ENCODE measurements at places on chromosomes 5 and 9.

- DNase-seq: no peak
Observed at GRCh38 chr9:80883426-80883825, 805.9 kb downstream of the TLE1 start.

DNA sequence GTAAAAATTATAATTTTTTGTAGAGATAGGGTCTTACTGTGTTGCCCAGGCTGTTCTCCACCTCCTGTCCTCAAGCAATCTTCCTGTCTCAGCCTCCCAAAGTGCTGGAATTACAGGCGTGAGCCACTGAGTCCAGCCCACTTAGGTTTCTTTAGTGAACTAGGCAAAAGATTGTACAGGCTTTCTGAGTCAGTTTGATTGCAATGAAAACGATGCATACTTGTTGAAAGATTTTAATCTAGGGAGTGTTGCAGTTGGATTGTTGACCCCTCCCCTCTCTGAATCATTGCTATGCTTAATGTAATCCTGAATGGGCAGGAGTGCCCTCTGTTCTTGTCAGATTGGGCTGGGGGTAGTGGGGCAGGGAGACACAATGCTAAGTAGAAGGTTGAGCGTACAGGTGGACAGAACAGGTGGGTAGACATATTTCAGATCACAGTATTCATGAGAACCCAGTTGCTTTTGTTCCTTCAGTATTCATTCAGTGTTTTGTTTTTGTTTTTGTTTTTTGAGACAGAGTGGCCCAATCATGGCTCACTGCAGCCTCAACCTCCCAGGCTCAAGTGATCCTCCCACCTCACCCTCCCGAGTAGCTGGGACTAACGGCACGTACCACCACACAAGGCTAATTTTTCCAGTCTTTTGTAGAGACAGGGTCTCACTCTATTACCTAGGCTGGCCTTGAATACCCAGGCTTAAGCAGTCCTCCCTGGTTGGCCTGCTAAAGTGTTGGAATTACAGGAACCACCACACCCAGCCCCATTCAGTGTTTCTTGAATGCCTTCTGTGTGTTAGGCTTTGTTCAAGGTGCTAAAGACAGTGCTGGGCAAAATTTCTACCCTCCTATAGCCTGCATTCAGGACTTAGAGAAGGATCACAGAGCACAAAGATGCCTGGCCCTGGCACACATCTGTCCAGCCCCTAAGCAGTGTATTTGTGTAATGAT lies 70.1 kb downstream of the KIAA1958 start:
- no peak for DNase-seq

DNA sequence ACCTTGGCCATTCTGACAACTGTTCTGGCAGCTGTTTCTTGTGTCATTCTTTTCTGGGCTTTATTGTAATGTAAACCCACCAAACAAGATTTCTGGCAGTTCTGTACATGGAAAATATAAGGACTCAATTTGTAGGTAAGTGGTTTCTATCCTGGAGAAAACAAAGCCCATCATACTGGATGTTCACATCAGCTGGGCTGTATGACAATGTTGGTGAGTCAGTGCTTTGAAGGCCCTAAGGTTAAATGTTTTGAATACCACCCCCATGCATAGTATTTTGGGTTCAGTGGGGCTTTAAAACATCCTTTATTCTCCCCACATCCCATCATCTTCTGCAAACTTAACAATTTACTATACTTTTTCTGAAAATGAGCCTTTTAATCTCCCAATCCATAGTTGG lies 52.5 kb downstream of the SH3GL2 start:
- no peak for DNase-seq

DNA sequence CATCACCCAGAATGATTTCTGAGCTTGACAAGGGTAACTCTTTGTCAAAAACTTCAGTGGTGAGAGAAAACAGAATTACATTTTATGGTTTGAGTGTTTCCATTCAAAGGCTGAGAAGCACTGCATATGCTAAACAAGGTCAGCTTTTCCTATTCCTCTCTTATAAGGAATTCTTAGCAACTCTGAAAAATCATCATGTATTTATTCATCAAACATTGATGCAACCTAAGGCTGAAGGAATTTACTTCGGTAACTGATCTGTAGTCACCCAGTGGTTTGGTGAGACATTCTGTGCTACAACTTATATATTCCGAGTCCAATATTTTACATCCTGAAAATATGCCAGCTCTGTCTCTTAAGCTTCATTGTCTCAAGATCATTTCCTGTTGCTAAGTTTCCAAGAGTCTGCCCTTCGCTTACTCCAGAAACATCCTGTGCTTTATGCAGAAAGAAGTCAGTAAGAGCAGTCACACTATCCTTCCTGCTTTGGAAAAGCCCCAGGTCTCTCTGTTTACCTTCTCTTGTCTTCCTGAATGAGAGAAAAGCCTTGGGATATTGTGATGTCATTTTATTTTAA lies 176.6 kb upstream of the TBCA start:
- DNase-seq: no peak

DNA sequence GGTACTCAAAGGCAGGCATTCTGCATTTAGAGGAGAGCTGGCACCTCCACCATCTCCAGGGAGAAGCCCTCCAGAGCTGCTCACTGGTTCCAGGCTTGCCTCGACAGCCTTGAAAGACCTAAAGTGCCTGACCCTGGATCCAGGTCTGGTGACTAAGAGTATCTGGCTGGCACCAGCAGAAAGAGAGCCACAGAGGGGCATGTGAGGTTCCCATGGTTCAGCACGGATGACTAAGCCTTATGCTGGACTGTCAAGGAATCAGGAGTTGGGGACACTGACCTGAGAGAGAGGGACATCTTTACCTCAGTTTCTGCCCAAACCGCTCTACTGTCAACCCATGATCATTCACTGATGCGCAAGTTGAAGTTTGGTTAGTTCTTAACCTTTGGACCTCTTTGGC lies 3.0 kb downstream of the ACTL7A start:
- no peak for DNase-seq

GRCh38 chr9:27563738-27564430 lies 9.4 kb downstream of the C9orf72 start:
- no peak for DNase-seq

GRCh38 chr9:123998970-123999621 lies 12.5 kb upstream of the LHX2 start:
- DNase-seq: no peak

GRCh38 chr5:176166427-176166826 lies 71.8 kb upstream of the SIMC1 start:
- DNase-seq: no peak

GRCh38 chr9:21764846-21765245 lies 37.6 kb upstream of the MTAP start:
- DNase-seq: no peak

DNA sequence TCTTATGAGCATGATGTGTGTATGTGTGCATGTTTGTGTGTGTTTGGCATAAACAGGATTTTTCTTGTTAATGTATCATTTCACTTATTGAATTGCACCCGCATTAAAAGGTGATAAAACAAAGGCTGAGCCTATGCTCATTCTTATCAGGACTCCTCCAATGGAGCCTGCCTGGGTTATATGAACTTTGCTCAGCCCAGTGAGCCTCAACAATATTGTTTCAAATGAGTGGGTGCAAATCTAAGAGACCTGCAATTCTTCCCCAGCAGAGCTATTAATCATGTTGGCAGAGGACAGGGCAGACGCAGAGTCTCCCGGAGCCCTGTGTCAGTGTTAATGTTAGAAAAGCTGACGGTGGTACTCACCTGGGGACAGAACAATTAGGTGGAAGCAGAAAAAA lies 71.6 kb downstream of the SH3RF2 start:
- no peak for DNase-seq

DNA sequence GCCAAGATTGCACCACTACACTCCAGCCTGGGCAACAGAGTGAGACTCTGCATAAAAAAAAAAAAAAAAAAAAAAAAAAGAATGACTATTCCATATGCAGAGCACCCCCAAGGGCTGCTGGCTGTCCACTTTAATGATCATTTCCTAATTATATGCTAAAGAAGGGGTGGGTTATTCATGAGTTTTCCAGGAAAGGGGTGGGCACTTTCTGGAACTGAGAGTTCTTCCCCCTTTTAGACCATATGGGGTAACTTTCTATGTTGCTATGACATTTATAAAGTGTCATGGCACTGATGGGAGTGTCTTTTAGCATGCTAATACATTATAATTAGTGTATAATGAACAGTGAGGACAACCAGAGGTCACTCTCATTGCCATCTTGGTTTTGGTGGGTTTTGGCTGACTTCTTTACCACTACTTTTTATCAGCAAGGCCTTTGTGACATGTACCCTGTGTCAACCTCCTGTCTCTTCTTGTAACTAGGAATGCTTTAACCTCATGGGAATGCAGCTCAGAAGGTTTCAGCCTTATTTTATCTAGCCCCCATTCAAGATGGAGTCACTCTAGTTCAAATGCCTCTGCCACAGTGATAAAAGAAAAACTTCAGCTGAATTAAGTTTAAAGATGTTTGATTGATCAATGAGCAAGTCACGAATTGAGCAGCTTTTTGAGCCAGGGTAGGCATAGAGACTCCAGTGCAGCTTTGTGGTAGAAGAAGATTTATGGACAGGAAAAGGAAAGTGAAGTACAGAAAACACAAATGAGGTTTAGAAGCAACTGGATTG lies 7.1 kb upstream of the NANS start:
- DNase-seq: no peak

DNA sequence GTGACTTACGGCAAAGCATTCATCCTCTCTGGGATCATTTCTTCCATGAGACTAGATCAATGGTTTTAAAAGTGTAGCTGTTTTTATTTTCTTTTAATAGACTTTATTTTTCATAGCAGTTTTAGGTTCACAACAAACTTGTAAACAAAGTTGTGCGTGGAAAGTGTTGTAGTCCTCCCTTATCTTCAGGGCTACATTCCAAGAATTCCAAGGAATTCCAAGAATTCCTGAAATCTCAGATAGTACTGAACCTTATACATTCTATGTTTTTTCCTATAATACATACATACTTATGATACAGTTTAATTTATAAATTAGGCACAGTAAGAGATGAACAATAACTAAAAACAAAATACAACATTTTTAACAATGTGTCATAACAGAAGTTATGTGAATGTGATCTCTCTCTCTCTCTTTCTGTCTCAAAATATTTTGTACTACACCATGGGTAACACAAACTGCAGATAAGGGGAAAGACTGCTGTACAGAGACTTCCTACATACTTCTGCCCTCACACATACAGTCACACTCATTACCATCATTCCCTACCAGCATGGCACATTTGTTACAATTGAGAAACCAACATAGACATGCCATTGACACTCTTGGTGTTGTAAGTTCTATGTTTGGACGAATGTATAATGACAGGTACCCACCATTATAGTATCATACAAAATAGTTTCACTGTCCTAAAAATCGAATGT lies 1933.2 kb upstream of the WWC1 start:
- DNase-seq: no peak

- no peak for DNase-seq
Observed at GRCh38 chr5:101009758-101010519, 106.9 kb upstream of the ST8SIA4 start.

GRCh38 chr5:10431415-10431814 lies 10.3 kb upstream of the ROPN1L start:
- no peak for DNase-seq

- no peak for DNase-seq
Observed at GRCh38 chr9:35042081-35042604, 30.3 kb downstream of the VCP start.

DNA sequence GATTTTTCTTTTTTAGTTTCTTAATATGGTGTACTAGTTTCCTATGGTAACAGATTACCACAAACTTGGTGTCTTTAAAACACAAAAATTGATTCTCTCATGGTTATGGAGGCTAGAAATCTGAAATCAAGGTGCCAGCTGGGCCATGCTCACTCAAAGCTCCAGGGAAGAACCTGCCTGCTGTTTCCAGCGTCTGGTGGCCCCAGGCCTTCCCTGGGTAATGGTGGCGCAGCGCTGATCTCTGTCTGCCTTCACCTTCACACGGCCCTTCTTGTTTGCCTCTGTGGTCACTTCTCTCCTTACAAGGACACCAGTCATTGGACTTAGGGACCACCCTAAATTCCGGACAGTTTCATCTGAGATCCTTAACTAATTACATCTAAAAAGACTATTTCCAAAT lies 70.5 kb upstream of the GFPT2 start:
- no peak for DNase-seq

DNA sequence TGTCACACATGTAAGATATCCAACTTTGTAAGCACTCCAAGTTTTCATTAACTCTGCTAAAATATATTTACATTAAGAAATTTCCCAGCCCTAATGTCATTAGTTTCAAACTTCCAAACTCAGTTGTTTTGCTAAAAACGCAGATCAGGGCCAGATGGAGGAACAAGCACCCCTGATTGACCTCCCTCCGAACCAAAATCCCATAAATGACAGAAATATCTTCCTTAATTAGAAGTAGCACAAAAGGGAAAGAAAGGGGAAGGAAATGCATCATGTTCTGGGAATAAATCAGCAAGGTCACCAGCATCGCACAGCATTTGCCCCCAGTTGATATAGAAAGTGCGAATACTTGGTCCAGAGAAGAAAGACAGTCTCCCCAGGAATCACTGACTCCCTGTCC lies 61.4 kb upstream of the RUFY1 start:
- no peak for DNase-seq

DNA sequence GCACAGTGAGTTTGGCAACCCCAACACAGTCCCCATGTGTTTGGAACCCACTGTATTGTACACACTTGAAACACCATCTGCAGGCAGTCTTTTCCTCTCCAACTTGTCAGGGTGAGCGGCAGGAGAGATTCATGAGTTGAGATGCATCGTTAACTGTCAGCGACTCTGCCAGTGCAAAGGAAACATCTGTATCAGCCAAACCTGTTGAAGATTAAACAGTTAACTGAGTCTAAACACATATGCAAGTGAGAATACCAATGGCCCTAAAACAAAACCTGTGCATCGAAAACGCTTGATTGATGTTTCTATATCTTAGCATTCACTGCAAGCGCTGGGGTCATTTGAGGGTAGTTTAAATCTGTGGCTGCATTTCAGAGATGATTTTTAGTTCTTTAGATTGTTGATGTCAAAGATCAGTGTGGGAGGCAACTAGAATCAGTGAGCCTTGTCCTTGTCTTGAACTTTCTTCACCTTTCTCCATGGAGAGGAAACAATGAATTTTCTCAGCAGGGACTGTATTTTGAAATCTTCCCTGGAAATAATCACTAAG lies 41.3 kb upstream of the PAM start:
- no peak for DNase-seq

- DNase-seq: no peak
Observed at GRCh38 chr5:91122651-91123050, 260.5 kb downstream of the ARRDC3 start.

- no peak for DNase-seq
Observed at GRCh38 chr9:116549061-116549664, 137.9 kb upstream of the TRIM32 start.

- no peak for DNase-seq
Observed at GRCh38 chr9:82466616-82467260, 478.2 kb downstream of the SPATA31D1 start.

- DNase-seq: no peak
Observed at GRCh38 chr5:16418471-16418922, 47.1 kb downstream of the ZNF622 start.
